Stimulated activated CD4-positive, alpha-beta T cell treated with anti-CD3 and anti-CD28 coated beads, TNF-alpha, amount 100 ng/mL, for 1 hour (primary cell): ENCODE measurements at places on chromosomes 2 and 18.

GRCh38 chr2:148530350-148530749 lies 114.2 kb upstream of the EPC2 start:
- DNase-seq: no peak

GRCh38 chr18:37742436-37742835 lies 176.8 kb upstream of the CELF4 start:
- no peak for DNase-seq

GRCh38 chr2:119218478-119219064 lies 5.1 kb upstream of the STEAP3 start:
- no peak for DNase-seq

DNA sequence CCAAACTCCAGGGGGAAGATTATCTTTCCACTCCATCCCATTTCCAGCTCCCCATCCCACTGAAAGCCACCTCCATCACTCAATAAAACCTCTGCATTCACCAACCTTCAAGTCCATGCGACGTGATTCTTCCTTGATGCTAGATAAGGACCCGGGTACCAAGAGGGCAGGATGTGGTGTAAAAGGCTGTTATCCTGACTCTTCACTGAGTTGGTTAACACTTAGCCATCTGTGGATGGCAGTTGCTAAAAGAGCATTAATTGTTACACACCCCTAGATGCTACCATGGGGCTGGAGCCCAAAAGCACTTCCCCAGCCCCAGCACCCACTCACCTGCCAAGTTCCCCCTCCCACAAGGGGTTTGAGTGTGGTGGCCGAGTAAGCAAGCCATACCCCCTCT lies 53.4 kb upstream of the DPP10 start:
- no peak for DNase-seq

GRCh38 chr18:2147476-2148230 lies 423.7 kb downstream of the METTL4 start:
- no peak for DNase-seq

- no peak for DNase-seq
Measured at GRCh38 chr2:17303521-17303920, 214.7 kb downstream of the RAD51AP2 start.

- no peak for DNase-seq
Measured at GRCh38 chr2:232473467-232473890, 14.2 kb downstream of the ECEL1 start.

DNA sequence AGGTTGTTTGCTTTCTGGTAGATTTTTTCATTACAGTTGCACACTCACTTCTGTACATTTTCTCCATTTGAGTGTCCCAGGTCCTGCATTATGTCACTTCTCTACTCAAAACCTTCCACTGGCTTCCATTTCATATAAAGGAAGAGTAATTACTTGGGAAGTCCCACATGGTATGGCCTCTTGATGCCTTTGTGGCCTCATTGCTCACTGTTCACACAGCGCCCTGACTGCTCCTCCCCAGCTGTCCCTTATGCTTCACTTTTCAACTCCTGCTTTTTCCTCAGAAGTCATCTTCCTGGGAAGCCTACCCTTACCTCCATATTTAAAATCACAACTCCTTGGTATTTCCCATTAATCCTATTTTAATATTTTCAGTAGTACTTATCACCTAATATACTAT lies 24.7 kb downstream of the GULP1 start:
- DNase-seq: no peak

DNA sequence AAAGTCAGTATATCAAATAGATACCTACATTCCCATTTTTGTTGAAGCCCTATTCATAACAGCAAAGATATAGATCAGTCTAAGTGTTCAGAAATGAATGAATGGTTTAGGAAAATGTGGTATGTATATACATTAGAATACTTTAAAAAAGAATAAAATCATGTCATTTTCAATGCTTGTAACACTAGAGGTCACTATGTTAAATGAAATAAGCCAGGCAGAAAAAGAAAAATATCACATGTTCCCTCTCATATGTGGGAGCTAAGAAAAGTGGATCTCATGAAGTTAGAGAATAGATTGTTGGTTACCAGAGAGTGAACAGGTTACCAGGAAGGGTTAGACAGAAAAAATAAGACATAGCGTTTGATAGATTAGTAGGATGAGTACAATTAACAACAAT lies 1111.0 kb upstream of the SLC39A10 start:
- DNase-seq: no peak

- no peak for DNase-seq
Measured at GRCh38 chr2:134146620-134147019, 107.3 kb upstream of the MGAT5 start.

- DNase-seq: no peak
Measured at GRCh38 chr2:196407675-196408264, 231.7 kb upstream of the CCDC150 start.

DNA sequence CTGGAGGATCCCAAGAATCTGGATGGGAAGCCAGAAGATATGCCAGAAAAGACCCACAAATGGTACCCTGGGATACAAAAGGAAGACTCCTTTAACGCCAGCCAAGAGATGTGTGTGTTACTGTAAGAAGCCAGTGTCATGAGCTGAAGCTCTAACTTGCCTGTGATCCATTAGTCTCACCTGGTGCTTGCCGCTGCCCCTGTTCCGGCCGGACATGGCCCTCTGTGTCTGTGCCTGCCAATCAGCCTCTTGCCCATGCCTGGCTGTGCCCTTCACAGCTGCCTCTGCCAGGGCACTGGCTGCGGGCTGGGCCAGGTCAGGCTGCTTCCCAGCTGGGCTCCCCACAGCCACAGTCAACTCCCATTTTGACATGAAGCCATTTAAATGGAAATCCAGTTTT lies 55.4 kb downstream of the POU3F3 start:
- DNase-seq: no peak

- no peak for DNase-seq
Measured at GRCh38 chr2:124024561-124025170, 421 bp upstream of the CNTNAP5 start.

GRCh38 chr2:20434588-20435294 lies 12.1 kb upstream of the RHOB start:
- no peak for DNase-seq

- no peak for DNase-seq
Measured at GRCh38 chr18:8802017-8802672, 96.8 kb downstream of the MTCL1 start.

DNA sequence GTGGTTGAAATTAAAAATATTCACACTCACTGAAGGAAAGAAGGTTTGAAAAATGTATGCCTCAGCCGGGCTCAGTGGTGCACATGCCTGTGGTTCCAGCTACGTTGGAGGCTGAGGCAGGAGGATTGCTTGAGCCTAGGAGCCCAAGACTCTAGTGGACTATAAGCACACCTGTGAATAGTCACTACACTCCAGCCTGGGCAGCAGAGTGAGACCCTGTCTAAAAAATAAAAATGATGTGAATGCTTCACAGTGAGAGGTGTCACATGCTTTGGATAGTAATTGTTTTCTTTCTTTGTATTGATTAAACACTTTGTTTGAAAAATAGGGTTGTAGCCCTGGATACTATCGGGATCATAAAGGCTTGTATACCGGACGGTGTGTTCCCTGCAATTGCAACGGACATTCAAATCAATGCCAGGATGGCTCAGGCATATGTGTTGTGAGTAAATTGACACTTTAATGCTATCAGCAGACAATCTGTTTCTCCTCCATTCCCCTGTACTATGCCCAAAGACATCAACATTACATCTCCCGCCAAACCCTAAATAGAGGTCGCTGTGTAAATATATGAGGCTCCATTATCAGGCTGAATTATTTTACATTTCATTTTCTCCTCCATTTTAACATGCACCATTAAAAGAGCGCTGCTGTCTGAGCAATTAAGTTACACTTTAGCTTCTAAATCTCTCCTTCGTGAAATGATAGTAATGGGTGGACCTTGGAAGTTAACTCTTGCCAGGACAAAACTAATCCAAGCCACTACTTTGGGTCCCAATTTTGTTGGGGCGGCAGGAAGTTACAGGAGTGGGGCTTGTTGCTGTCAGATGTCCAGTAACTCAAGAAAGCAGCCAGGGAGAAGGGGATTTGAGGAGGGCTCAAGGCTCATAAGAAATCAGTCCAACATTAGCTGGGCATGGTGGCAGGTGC lies 138.3 kb upstream of the TTC39C start:
- no peak for DNase-seq

GRCh38 chr2:128506534-128506933 lies 187.9 kb upstream of the HS6ST1 start:
- no peak for DNase-seq

DNA sequence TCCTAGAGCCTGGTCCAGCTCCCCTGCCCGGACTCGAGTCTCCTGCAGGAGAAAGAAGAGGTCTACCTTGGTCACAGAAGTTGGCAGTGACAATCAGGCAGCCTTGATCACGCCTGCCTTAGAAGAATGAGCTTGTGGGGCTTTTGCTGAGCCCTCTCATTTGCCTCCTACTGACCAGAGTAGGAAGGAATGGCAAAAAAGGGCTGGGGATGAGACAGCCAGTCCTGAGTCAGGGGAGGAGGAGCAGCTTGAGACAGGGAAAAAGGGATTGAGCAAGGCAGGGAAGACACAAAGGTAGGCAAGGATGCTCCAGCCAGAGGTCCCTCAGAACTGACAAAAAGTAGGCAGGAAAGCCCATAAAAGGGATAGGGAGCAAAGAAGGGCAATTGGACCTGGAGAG lies 6.0 kb downstream of the WDR54 start:
- no peak for DNase-seq

DNA sequence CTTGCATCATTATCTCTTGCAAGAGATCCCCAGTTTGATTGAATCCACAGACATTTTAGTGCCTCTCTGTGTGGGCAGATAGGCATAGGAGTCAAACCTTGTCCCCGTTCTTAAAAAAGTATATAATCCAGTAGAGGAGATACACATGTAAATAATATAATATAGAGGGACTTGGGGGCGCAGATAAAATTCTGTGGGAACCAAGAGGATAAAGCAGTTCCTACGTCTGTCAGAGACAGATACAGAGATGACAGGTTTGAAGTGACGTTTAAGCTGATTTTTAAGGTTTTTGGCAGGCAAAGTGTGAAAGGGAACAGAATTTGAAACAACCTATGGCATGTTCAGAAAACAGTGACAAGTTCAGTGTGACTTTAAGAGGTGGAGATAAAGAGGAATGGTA lies 63.1 kb downstream of the CAB39 start:
- no peak for DNase-seq

DNA sequence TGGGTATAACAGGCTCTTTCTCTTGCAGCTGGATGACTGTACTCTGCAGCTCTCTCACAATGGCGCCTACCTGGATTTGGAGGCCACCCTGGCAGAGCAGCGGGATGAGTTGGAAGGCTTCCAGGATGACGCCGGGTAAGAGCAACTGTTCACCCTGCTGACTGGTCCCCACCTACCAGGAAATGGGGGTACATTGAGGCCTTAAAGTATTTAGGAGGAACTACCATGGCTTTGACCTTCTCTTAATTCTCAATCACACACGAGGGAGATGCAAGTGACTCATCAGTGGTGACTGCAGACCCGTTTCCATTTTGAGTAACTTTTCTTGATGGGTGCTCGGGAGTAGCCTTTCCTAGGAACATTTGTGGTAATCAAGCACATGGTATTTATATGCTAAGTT lies 58.0 kb downstream of the FHOD3 start:
- DNase-seq: no peak

DNA sequence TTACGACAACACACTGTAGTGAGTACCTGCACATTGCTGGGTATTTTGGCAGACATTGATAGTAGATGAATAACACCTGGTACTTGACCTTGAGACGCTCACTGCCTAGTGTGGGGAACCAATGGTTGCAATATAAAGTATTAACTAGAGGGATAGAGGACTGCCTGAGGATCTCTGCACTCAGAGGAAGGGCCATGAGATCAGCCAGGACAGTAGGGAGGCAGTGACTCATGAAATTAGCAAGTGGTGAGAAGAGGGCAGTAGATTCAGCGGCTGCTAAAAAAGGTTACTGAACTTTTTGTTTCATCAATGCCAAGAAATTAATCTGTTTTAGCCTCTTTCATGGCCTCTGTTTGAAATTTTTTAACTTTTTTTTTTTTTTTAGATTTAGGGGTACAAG lies 250.8 kb upstream of the TCF4 start:
- DNase-seq: no peak

GRCh38 chr2:151791545-151791944 lies 36.7 kb downstream of the ARL5A start:
- no peak for DNase-seq

DNA sequence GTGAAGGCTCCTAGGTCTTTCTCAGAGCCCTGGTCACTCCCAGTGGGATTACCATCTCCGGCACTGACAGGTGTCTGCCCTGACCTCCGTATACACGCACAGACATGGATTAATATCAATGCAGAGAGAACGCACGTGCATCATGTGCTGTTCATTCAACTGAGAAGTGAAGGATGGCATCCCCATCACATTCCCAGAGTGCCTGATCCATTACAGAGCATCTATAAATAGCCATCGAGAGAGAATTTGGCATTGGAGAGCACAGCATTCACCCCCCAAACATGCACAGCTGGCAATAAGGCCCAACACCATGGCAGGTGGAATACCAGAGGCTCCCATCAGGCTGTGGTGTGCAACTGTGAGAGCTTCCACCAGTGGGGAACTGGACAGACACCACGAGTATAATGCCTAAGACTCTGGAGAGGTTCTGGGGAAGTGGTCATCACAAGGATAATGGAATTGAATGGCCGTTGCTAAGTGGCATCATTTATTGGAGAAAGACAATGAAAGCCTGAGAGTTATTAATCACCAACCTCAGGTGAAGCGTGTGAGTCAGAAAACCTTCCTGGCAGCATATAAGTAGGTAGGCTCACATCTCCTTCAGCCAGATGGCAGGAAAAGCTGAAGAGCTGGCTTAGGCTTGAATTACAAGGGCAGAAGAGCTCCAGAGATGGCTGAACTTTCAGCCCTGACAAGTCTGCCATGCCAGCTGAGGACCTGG lies 244.5 kb upstream of the ID2 start:
- DNase-seq: no peak

- no peak for DNase-seq
Measured at GRCh38 chr2:225466891-225467604, 67.5 kb downstream of the NYAP2 start.

DNA sequence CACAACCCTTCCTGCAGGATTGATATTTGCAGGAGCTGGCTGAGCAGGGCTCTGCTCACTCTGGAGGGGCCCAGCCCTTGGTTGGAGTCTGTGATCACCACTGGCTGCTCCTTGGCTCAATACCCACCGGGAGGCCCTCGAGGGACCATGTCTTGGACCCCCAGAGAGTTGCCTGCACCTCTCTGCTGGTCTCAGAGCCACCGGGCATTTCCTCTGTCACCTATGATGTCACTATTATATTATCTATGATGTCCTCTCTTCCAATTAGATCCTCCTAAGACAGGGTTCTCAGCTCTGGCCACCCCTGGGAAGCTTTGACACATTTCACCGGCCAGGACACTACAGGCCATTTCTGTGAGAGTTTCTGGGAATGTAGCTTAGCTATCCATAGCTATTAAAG lies 113.1 kb downstream of the PDCL3 start:
- no peak for DNase-seq

DNA sequence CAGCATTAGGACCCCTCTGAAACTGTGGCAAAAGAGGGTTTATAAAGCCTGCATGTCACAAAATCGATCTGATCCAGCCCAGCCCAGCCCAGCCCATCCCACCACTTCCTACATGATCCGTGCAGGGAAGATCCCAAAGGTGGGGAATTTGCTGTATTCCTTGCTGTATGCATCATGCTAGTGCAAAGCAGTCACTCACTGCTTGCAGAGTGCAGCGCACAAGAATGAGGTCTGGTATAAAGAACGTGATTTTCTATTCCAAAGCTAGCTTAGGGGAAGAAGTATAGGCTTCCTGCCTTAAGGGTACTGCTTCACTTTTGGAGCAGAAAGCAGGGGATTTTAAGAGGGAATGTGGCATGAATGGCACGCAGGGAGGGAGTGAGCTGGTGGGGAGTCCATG lies 18.9 kb upstream of the SERPINB11 start:
- DNase-seq: no peak
